ENCODE measurements at places on chromosomes 4 and X.

GRCh38 chr4:98749206-98749605 lies 90.8 kb upstream of the TSPAN5 start:
- no peak for DNase-seq

DNA sequence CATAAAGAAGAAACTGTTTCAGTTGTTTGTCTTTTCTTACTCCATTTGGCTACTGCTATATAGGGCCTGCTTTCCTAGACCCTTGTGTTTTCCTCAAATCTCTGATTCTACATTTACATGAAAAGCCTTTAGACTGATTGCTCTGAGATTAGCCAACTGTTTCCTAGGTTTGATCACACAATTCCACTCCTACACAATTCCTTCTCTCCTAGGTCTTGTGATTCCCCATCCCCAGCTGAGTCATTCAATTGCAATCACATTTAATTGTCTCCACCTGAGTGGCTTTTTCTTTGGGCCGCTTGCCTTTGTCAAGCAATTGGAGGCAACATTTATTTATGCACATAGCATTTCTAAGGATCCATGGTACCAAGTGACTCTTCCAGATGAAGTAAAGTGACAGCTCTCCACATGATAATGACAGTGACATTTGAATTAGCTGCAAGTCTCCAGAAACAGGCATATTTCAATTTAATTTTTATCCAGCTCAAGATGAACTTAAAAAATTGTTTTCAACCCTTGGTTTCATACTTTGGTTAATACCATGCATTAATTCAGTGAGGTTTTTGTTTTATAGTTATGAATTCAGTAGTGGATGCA lies 35.8 kb downstream of the ATXN3L start:
- no peak for DNase-seq

DNA sequence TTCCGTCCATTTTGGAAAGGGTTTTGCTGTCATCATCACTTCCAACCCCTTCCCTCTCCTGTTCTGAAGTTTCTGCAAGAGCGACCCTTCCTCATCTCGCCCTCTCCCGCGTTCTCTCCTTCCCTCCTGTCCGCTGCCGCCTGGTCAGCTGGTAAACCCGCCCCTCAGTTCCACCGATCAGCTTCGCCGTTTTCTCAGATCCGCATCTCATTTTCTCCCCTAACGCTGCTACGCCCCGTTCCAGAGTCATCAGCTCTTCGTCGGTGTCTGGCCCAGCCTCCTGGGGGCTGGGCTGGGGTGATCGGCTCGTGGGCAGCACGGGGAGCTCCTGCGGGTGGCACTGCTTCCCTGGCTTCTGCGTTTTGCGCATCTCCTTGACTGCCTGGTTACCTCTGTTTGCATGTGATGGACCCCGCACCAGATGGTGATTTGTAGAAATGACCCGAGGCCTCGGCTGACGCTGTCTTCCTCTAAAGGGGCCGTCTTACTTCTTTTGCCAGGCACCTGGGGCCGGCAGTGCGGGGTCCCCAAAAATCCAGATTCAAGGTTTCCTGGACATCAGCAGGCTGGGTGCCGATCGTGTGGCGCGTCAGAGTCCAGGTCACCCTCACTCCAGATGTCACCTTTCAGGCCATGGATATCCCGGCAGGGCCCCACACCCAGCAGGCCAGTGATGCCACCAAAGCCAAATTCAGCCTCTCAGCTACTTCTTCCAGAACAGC lies 13.4 kb downstream of the CTBP1 start:
- DNase-seq, result no peak

DNA sequence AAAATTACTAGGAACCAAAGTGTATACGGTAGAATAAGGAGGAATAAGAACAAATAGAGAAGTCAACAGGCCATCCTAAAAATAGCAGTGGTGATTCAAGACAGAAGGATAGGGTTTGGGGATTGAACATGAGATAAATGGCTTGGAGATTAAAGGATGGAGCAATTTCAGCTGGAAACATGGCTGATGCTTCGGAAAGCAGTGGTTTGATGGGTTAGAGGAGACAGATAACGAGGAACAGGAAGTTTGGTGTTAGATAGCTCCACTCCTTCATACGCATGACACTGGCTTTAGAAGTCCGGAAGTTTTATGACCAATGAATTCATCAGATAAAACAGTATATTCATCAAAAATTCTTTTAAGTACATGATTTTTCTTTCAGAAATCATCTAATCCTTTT lies 70.8 kb upstream of the GALNTL6 start:
- DNase-seq, result no peak

- DNase-seq, result no peak
Measured at GRCh38 chr4:77126809-77127208, 30.2 kb upstream of the CCNG2 start.

- no peak for DNase-seq
Measured at GRCh38 chr4:54659313-54659712, 1.6 kb downstream of the KIT start.

DNA sequence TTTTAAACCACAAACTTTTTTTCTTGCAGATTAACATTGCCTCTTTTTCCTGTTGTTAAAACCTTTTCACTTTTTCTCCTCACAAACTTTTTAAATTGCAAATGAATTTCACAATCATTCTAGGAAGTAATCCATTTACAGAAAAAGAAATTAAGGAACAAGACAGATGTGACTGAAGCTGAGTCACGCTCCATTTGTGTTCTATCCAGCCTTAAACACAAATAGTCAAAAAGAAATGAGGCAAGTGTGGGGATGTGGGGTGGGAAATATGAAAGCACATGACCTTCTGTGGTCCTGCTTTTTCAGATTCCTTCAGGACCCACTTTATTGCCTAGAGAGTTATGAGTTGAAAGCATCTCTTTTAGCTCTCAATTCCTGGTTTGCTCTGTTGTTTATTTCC lies 197.0 kb downstream of the ADGRL3 start:
- no peak for DNase-seq

DNA sequence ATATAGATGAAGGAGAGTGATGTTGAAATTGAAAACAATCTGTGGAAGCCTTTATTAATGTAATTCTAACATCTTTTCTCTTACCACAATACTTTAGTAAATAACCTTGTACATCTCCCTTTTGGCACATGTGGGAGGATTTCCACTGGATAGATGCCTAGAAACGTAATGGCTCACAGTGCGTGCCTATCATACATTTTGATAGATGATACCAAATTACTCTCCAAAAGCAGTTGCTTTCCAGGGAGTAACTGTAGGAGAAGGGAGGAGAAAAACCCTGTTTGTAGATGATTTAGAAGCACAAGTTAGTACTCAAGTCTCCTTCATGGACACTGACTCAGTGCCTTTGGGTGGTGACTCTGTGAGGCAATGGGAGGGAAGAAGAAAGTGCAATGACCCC lies 476.3 kb downstream of the CCSER1 start:
- DNase-seq, result no peak

DNA sequence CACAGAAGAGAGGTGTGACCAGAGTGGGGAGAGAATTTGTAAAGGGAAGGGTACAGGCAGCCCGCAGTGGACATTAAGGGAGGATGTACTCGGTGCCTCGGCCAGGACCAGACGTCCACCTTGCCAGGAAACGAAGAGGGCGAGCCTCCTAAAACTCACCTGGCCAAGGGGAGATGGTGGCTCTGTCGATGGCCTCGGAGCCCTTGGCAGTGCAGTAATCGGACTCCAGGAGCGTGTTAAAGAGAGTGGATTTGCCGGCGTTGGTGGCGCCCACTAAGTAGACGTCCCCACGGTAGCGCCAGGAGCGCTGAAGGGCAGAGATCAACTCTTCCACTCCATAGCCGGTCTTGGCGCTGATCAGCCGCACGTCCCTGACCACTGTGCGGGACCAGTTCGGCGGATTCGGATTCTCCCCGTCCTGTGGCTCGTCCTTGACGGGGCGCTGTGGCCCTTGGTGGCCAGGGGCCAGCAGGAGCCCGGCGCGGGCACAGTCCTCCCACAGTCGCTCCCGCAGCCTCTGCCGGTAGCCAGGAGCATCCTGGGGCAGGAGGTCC lies 1.0 kb downstream of the NOA1 start:
- DNase-seq, result no peak

DNA sequence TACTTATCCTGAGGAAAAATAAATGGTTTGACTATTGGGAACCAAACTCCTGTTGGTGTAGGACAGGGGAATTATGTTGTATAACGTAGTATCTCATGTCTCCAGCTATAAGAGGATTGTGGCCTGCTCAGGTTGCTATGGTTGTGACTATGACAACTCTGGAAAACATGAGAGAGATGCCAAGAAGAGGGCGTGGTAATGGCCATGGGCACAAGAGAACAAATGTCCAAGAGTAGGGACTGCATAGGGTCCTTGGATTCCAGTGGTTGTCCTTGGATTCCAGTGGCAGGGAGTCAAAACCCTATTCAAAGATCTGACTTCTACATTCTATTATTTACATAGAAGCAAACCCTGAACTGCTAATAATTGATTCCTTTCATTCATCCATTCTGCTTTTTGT lies 6.8 kb upstream of the MOB1B start:
- no peak for DNase-seq

GRCh38 chr4:48227662-48228061 lies 42.0 kb downstream of the TEC start:
- DNase-seq, result no peak

GRCh38 chr4:71867598-71867997 lies 83.7 kb upstream of the GC start:
- no peak for DNase-seq

DNA sequence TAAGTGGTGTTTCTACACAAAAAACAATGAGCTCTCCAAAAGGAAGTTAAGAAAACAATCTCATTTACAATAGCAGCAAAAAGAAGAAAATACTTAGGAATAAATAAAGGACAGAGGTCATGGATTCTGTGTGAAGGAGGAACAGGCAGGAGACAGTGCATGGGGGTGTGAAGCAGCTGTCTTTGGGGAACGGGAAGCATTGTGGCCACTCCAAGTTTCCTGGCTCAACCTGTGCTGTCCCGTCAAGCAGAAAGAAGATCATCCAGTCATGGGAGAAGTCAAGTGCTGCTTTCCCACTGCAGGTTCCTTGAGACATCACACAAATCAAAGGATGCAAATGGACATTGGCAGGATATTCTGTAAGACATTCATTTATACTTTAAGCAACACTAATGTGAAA lies 66.1 kb upstream of the MAML3 start:
- no peak for DNase-seq

GRCh38 chrX:123184219-123184865 lies at the start of gene GRIA3:
GRIA3 (plus strand) TSS chrX:123184278; CDS start chrX:123184536, 258 bp downstream.
- DNase-seq, result no peak

DNA sequence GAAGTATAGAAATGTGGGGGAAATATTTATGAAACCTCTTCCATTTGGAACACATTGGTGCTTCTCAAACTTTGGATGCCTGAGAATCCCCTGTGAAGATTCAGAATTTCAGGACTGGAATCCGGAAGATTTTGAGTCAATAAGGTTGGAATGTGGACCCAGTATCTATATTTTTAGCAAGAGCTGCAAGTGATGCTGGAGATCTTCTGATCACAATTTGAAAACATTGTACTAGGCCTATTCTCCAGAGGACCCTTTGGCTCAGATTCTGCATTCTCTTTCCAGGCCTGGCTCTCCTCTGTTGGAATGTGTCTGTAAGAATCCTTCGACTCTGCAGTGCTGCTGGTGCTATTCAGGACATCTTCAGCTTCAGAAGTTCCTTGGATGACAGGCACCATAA lies 2.4 kb upstream of the PKD2 start:
- DNase-seq, result no peak

- DNase-seq, result no peak
Measured at GRCh38 chr4:153010146-153010545, 74.0 kb downstream of the FHDC1 start.

GRCh38 chr4:41932988-41933387 lies 2.2 kb upstream of the TMEM33 start:
- DNase-seq, result no peak

- DNase-seq, result no peak
Measured at GRCh38 chr4:8940792-8941491, 69.3 kb upstream of the HMX1 start.

DNA sequence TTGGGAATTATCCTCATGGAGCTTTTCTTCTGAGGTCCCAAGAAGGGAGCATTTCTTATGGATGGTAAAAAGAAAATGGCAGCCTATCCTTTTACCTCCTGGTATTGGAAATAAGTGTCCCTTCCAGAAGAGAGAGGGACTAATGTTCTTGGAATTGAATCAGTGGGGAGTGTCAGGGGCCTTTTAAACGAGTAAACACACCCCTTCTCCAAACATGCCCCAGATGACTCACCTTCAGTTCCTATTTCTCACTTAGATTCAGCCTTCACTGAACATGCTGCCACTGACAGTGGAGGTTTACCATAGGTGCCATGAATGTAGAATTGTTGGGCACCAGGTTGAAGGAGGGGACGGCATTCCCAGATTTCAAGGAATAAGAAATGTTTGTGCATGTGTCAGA lies 19.0 kb downstream of the MAGEC2 start:
- DNase-seq, result no peak

GRCh38 chr4:90444904-90445303 lies 317.7 kb downstream of the CCSER1 start:
- no peak for DNase-seq

- no peak for DNase-seq
Measured at GRCh38 chr4:74441744-74442143, 3.2 kb upstream of the AREG start.

DNA sequence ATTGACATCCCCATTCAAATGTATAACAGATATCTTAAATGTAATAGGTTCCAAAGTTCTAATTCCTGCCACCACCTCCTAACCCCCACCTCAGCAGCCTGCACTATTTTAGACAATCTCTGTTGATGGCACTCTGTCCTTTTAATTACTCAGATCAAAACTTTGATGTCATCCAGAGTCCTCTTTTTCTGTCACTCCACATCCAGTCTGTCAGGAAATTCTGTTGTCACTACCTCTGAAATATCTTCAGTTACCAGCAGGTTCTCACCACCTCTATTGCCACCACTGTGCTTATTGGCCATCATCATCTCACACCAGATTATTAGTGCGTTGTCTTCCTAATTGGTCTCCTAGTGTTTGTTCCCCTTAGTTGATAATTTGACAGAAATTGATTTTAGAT lies 76.2 kb downstream of the PTPN13 start:
- no peak for DNase-seq

- no peak for DNase-seq
Measured at GRCh38 chr4:52643785-52644244, 15.3 kb downstream of the USP46 start.

- DNase-seq, result no peak
Measured at GRCh38 chr4:170386511-170386910, 296.8 kb upstream of the AADAT start.

DNA sequence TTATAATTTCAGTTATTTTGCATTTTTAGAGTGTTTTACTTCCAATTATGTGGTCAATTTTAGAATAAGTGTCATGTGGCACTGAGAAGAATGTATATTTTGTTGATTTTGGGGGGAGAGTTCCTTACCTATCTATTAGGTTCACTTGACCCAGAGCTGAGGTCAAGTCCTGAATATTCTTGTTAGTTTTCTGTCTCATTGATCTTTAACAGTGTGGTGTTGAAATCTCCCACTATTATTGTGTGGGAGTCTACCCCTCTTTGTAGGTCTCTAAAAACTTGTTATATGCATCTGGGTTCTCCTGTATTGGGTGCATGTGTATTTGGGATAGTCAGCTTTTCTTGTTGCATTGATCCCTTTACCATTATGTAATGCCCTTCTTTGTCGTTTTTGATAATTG lies 127.0 kb upstream of the ZDHHC15 start:
- no peak for DNase-seq

Measured in NCI-H1105 (cell line).